Activated gamma-delta T cell treated with anti-CD3 and anti-CD28 coated beads, Interleukin-2, amount 50 U/mL, for 16 hours (primary cell): ENCODE measurements at places on chromosomes 16 and 17.
A peak's percentile ranks its signal among the peaks of the same experiment; 100 is the strongest.

- no peak for DNase-seq
These were observed 185.3 kb upstream of the CACNG3 start for GRCh38 chr16:24070851-24071250.

DNA sequence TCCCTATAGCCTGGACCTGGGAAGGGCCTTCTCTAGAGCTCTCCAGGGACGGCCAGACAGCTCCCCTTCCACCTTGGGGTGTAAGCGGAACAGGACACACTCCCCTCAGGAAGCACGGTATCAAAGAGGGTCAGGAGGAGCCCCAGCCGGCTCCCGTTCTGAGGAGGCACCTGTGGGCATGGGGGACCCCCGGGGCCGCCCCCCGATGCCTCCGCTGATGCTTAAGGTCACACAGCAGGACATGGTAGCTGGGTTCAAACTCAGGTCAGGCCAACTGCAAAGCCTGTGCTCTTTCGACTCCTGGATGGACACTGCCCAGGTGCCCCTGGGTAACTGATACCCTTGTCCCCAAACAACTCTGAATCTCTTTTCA is 49.8 kb downstream of the CMIP start:
- no peak for DNase-seq

GRCh38 chr17:17354560-17355349 is 51.6 kb downstream of the NT5M start:
- peak; percentile 66 for DNase-seq

DNA sequence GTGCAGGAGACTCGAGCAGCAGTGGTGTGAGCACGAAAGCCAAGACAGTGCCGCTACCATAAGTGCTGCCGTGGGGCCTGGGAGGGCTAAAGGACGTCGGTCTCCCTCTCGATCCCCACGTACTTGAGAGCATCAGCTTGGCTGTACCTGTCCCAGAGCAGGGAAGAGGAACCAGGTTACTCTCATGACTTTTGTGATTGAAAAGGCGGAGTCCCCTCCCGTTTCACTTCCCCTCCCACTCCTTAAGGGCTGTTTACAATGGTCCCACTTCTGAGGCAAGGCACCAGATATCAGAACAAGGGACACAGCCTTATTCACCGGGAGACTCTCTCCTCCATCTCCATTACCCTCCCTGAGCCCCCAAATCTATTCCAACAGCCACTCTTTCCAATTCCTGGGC is 20.1 kb downstream of the CNTNAP1 start:
- no peak for DNase-seq
